ENCODE measurements at places on chromosomes 16 and 17.

GRCh38 chr16:892536-893255 lies 78.1 kb downstream of the LMF1 start:
- no peak for DNase-seq

DNA sequence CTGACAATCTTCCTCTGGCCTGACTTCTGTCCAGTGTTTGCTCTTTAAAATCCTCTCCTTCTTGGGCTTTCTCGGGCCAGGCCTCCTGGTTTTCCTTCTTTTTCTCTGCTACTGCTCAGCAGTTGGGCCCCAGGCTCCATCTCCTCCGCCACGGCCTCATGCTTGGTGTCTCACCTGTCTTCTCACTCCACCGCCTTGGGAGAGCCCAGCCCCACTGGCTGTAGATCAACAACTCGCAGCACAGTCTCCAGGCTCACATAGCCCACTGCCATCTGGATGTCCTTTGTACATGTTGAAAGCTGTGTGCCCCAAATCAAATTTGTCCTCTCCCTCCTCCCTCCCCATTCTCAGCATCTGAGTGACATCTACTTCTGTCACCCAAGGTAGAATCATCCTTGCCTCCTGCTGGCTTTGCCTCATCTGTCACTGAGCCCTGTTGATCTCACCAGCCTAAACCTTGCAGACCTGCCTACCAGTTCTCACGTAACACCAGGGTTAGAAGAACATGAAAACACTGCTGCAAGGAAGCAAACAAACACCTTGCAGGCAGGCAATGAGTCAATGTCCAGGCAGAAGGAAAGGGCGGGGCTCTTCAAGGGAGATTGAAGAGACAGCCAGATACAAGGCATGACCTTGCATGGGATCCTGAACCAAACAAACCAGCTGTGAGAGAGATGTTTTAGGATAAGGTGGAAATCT lies 103.2 kb upstream of the SMURF2 start:
- no peak for DNase-seq

- DNase-seq: no peak
These were observed 13.6 kb downstream of the ZC3H7A start for GRCh38 chr16:11783319-11784037.

DNA sequence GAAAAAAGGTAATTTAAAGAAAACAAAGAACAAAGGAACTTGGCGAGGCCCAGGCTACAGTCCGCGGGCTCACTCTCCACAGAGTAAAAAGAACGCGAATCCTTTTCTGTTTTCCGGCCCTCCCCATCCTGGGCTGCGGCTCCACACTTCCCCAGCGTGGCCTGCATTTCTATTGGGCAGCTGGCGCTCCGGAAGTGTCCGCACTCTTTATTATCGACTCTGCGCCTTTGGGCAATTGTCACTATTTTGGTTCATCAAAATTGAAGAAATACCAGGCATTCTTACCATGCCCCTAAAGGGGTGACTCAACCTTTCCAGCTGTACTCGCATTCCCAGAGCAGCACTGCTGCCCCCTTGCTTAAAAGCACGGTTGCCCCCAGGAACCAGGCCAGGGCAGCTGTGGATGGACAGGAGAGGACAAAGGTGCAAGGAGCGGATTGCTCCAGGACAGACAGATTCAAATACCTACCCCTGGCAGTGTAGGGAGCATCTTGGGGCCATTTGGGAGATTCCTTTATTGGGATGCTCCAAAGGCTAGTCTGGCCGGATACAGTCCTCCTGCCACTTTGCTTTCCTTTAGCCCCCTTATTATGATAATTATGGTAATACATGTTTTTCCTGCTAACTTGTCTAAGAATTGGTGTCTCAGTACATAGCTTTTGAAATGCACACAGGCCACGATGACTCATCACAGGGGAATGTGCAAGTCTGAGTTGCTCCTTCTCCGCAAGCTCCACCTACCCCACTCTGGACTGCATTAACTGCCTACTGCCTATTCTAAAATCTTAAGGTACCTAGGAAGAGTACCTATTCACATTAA lies 985 bp upstream of the SLFN12 start:
- peak; percentile 99 for DNase-seq

DNA sequence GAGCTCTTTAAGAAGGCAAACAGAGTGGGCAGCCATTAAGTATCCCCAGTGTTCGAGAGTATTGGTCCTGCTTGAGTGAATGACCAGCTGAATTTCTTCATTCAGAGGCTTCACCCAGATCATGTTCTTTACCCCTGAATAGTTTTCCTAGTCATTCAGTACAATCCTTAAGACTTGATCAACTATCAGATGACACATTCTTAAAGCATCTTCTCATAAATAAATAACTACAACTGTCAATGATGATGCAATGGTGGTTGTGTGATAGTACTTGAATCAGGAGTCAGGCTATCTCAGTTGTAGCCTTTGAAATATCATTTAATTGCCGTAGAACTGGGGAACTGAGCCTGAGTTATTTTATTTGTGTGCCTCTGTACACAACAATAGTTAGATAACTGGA lies 416.8 kb upstream of the CCL2 start:
- no peak for DNase-seq

- DNase-seq: no peak
These were observed 4.3 kb downstream of the RNF112 start for GRCh38 chr17:19415311-19415710.

DNA sequence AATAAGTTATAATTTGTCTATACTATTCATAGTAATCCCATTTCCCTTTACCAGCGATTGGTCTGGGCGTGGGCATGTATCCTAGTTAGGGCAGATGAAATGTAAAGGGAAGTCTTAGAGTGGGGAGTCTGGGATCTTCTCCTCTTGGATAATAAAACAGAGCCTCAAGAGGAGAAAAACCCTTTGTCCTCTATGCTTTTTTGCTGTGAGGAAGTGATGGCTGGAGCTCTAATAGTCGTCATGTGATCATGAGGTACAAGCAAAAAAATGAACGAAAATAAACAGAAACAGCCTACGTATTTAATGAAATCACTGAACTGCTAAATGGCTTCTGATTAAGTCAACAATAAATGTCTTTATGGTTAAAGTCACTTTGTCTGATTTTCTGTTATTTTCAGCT lies 26.8 kb downstream of the EFCAB5 start:
- DNase-seq: no peak

DNA sequence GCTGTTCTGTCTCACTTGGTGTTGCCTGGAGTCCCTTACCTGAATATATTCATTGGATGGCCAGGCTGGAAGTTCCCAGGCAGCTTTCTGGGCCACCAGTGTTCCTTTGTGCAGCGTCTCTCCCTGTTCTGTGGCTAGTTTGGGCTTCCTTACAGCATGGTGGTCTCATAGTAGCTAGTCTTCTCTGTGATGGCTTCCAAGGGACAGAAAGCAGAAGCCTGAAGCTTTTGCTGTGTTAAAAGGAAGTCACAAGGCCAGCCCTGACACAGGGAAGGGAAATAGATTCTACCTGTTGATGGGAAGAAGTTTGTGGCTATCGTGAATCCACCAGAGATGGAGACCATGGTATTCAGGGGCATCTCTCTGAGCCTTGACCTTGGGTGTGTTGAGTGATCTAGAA lies 34.6 kb downstream of the PLCG2 start:
- no peak for DNase-seq

DNA sequence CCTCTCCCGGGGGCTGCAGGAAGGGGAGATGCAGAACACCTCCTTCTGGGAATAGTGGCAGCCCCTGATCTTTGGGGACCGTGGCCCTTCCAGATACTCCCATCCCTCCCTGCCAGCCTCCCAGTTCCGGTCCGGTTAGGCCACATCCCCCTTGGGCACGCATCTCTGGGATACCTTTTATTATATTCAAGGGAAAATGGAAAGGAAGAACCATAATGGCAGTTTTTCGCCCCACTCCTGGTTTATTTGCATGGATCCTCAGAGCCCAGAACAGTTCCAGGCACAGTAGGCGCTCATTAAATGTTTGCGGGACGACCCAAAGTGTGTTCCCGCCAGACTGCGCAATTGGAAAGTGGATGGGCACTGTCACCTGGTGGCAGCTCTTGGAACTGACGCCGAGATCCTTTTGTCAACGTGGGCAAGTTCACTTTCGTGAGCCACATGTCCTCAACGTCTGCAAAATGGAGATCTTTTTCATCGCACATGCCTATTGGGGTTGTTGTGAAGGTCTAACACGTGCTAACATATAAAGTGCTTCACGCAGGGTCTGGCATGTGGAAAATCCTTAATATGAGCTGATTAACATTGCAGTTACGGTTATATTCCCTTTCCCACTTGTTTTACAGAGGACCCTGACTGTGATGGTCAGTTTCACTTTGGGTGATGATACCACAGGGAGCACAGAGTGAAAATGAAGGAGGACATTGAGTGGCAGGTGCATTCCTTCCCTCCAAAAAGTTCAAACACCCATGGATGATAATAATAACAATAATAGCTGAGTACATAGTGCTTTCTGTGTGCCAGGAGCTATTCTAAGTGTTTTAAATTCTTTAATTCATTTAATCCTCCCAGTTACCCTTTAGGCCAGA lies 1.7 kb upstream of the GPRC5B start:
- peak; percentile 84 for DNase-seq

GRCh38 chr16:85888405-85889331 lies 10.3 kb upstream of the IRF8 start:
- peak; percentile 35 for DNase-seq

DNA sequence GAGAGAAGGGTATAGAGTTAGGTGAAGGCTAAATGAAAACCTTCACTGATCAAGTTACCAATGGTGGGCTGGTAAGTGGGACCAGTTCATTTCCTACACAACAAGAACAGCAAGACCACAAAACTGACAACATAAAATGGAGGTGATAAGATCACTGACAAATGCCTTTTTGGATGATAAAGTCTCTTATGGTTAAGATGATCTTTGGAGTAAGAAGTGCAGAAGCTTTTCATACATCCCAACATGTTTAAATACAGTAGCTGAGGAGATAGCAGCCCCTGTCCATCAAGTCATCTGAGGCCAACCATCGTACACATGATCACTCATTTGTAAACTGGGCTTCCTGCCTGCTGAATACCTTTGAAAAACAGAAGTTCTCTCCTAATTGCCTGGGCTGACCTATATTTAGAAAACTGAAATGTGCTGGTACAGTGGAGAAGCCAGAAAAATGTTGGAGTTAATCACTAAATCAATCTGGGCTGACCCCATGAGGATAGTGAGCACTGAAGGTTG lies 259.0 kb upstream of the ZFHX3 start:
- no peak for DNase-seq

GRCh38 chr17:42843358-42843934 lies 934 bp upstream of the AOC2 start:
- DNase-seq: no peak

DNA sequence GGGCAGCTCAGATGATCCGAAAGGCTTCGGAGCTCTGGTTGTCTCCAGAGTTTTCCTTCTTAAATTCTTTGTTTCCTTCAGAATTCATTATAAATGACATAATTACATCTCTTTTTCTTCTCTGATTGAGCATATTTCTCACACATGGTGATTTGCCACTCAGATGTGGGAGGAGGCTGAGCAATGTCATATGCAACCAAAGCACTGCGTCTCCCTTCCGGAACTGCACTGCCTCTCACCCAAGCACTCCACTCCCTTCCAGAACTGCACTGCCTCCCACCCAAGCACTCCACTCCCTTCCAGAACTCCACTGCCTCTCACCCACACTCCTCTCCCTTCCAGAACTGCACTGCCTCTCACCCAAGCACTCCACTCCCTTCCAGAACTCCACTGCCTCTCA lies 131.5 kb downstream of the SALL1 start:
- no peak for DNase-seq

DNA sequence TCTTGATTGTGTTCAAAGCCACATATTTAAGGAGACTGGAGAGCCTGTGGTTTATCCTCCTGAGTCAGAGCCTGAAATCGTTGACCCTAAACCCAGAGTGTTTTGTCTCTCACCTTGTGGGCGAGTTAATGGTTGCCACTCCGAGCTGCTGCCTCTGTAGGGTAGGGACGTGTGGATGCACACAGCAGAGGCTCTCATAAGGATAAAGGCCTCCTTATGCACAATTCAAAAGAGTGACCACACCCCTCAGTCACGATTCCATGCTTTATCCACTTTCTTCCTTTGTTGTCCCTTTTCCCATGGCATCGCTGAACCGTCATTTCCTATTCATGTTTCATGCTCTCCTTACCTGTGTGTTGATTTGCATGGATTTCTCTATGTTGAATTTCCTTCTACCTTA lies 805.0 kb upstream of the RBFOX1 start:
- no peak for DNase-seq

- DNase-seq: no peak
These were observed 729 bp downstream of the ADORA2B start for GRCh38 chr17:15945527-15946191.

DNA sequence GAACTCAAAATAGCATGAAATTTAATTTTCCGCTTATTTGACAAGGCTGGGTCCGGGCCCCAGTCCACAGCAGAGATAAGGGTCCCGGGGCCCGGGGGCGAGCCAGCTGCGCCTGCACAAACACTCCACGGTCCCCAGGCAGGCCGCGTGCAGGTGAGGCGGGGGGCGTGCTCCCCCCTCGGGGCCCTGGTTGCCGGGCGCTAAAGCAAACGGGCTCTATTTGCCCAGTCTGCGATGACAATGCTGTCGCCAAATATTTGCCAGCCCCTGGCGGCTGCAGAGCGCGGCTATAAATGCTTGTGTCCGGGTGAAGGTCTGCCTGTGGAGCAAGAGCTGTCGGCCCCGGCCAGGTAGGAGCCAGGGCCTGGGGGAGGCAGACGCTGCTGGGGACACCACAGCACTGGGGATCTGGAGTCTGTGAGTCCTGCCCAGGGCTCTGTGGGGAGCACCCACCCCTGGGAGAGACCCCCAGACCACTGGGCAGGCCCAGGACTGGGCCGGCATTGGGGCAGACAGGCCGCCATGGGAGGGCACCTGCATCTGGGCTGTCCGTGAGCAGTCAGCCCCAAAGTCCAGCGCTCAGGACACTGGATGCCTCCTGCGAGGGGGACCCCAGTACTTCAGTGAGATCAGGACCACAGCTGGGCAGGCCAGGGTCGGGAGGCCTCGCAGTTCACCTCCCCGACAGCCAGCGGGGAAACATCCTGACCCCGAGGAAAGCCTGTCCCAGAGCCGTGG lies at the start of gene PERCC1:
Gene PERCC1 (plus strand): TSS at position 320 of the 738 bp plus-strand sequence. CDS start 1,516 bp downstream, outside the sequence.
- no peak for DNase-seq

DNA sequence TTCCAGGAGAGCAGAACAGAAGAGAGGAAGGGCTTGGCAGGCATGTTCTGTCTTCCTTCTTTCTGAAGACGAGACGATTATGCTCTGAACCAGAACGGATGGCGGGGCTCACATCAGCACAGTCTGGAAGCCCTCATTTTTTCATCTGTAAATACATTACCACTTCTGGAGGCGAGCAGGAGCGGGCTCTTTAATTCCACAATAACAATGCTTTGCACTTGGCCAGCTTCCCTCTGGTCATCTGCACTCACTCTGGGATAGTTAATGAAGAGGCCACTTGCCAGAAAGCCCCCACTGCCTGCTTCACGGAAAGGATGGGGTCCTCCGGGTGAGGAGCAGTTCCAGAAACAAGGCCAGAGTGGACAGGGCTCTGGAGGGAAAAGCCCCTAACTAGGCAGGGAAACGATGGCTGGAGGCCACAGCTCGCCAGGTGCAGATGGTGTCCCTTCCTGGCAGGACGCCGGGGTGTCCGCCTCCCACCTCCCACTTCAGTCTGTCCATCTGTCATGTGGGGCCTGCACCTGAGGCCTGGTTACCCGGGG lies 13.1 kb upstream of the BCAR1 start:
- no peak for DNase-seq
